Stimulated activated CD4-positive, alpha-beta T cell treated with anti-CD3 and anti-CD28 coated beads, TNF-alpha, amount 100 ng/mL, for 1 hour (primary cell): ENCODE measurements at places on chromosomes 4 and X.

DNA sequence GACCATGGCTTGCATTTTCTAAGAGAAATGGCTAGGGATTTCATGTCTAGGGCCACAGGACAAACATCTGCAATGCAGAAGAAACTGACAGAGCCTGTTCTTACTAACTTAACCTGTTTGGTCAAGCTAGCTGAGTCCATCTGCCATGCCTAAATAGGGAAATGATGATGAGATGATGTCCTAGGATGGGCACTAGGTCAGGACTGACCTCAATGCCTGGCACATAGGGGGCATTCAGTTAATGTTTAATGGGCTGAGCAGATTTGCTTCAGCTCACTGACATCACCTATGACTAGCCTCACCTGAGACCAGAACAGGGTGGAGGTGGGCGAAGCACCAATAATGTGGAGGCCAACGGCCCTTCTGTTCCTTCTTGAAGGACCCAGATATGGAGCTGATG lies 174.2 kb upstream of the SCML1 start:
- no peak for DNase-seq

DNA sequence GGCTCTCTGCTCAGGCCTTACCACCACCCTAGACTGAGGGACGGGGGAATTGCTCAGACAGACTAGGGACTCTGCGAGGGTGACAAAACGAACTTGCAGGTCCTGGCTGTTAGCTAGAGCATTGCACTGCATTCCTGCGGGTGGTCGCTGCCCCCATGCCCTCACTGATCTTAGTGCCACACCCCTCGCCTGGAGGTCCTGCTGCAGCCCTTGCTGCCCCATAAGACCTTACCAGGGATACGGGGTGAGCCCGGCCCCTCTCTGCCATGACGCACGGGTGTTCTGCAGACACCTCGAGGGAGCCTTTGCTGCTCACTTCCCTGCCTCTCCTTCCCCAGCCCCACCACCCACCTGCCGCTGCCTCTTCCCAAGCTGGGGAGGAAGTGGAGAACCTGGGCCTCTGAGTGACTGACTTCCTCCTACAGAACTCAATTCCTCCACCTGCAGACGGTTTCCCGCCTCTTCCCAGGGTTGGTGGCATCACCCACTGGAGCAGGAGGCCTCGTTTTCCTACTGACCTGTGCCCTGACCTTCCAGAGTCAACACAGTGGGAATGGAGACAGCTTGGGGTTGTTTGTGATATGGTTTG lies 19.8 kb upstream of the TBC1D14 start:
- no peak for DNase-seq

DNA sequence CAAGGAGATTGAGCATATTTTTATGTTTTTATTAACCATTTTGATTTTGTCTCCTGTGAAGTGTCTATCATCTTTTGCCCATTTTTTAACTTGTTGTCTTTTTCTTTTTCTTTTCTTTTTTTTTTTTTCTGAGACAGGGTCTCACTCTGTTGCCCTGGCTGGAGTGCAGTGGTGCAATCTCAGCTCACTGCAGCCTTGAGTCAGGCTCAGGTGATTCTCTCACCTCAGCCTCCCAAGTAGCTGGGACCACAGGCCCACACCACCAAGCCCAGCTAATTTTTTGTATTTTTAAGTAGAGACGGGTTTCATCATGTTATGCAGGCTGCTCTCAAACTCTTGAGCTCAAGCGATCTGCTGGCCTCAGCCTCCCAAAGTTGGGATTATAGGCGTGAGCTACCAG lies 4.6 kb upstream of the ADD1 start:
- no peak for DNase-seq

DNA sequence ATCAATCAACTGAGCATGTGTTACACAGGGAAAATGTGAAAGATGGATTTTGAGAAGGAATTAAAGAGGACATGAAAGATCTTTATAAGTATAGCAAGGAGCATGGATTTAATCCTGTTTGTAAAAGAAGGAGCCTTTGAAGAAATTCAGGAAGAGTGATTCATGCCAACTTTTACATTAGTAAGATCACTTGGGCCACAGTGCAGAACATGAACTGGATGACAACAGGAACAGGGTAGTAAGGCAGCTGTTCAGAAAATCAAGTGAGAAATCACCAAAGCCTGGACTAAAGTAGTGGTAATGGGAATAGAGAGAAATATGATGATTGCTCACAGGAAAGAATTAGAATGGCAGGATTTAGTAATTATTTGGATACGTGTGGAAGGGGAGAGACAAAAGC lies 265.7 kb upstream of the PCDH7 start:
- DNase-seq: no peak
